NCI-H345 (cell line): ENCODE measurements at places on chromosomes 7 and 10.

DNA sequence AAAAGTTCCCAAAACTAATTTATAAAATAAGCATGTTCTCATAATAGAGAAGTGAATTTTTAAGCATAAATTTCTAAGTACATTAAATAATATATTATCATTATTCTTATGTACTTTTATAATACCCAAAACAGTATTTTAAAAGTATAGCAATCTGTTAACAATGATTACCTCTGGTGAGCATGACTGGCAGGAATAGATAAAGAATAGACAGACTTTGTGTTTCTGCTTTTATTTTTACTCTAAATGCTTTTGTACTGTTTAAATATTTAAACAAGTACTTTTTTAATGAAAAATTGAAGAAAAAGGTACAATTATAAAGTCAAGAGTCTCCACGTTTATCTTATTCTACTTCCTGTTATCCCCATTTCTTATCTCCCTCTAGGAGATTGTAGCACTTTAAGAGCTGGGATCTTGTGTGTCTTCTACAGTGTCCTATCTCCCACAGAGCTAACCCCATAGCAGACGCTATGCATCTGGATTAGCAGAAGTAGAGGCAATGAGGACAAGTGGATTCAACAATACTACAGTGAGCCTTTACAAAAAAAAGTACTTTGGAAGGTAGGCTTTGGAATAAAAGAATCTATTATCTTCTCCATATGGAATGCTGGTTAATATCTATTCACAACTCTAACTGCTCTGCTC lies 42.9 kb downstream of the IDE start:
- DNase-seq = no peak

DNA sequence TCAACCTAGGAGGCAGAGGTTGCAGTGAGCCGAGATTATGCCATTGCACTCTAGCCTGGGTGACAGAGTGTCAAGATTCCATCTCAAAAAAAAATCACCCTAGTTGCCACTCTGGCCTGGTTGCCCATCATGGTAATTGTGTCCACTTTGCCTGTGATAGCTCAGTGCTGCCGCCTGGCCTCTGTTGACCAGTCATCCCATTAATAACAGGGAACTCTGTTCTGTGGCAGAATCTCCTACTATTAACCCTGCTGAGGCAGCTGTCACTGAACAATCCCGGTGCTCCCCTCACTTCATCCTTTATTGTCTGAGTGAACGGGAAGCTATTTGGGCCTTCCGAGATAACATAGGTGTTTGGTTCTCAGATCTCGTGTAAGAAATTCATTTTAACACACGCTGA lies 14.6 kb downstream of the ZNF3 start:
- DNase-seq = no peak

DNA sequence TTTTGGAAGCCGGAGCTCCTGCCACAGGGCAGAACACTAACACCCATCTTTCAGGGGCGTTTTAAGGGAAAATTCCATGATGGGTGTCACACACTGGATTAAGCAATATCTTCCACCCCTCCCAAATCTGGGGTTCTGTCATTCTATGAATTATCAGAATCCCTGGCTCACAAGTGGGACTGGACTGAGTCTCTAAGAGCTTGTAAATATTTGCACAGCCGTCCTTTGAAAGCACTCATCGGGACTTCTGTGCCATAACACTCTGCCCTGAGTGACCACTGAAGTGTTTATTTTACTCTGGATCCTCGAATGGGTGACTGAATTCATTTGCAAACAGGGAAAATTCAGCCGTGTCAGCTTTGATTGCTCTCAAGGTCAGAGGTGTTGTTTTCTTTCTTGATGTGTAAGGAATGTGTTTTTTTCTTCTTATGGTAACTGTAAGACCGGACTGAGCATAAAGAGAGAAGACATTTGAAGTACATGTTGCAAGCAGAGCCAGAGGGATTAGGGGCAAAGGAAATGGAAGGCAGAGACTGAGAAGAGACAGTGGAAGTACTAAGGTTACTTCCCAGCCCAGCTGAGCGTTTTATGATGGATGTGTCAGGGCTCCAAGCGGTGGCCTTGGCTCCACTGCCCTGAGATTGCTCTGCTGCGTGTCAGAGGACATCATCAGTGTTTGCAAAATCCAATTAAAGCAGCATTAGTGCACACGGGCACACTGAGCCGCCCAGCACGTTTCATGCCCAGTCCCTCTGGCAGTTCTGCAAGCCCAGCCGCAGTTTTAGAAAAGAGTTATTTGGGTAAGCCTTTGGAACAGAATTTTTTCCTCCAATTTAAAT lies 17.7 kb upstream of the GTPBP4 start:
- DNase-seq = peak; percentile 60

- no peak for DNase-seq
Observed at GRCh38 chr10:6182454-6183098, 20.2 kb upstream of the PFKFB3 start.

DNA sequence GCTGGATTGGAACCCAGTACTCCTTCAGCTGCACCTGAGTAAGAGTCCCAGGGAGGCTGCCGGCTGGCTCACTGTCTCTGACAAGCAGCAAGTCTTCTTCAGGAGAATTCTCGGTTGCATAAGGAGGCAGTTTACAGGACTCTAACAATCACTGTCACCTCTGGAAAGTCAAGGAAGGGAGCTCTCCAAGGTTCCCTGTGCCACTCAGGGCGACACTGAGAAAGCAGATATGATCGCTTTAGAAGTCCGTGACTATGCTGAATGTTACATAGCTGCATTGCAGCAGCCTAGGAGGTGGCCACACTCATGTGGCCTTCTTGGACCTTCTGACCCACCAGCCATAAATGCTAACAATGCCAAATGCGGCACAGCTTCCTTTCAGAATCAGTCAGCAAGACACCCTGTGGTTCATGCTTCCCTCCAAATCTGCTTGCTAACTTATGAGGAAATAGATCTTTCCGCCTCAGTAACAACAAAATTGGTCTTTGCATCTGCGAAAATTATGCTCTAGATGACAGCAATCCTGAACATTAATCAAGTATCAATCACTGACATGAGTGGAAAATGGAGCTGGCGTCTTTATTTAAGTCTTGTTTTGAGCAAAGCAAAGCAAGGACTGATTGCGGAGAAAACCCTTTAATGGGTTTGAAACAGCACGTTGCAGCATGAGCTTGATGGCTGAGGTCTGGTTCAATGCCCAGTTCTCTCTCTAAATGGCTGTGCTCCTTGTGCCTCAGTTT lies 132.9 kb downstream of the ATXN7L1 start:
- DNase-seq = no peak

GRCh38 chr7:134757938-134758337 lies 21.5 kb upstream of the CALD1 start:
- no peak for DNase-seq

- DNase-seq = no peak
Observed at GRCh38 chr10:51615764-51616298, 83.6 kb downstream of the CSTF2T start.

- peak; percentile 1 for DNase-seq
Observed at GRCh38 chr10:100864978-100865377, 47.8 kb upstream of the SLF2 start.

- DNase-seq = no peak
Observed at GRCh38 chr10:19468413-19468812, 347.8 kb upstream of the PLXDC2 start.

- no peak for DNase-seq
Observed at GRCh38 chr7:38862666-38863065, 46.3 kb downstream of the VPS41 start.

DNA sequence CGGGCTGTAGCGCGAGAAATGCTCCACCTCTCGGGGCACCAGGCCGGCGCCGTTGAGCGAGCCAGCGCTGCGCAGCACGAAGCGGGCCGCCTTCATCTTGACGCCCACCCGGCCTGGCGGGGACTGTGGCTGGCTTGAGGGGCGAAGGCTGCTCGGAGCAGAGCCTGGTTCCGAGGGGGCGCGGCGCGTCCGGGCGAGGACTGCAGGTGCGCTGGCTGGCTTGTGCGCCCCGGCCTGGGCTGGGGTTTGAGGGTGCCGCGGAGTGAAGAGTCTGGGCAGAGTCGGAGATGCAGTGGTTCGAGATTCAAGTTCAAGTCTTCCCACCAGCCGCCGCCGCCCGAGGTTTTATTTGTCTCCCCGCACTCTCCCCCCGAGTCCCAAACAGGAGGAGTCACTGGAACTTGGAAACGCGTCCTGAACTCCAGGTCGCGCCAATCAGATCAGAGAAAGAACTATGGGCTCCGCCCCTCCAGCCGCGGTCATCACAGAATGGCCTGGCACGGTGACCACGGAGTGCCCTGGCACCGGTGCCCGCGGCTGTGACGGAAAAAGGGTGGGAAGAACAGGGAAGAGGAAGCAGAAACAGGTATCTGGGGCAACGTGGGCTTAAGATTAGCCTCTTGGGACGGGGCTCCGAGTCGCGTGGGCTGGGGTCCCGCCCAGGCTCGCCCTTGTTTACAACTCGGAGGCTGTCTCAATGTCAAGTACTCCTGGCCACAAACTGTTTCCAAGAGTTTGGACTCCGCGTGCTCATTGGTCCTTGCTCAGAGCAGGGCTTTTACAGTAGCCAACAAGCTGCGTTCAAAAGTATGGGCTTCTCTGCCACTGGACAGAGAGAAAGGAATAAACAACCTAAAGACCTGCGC lies at the start of gene PDK4:
TSS of gene PDK4 (minus strand) at position 319 of the 866 bp plus-strand sequence. CDS start at position 96, 223 bp downstream.
- no peak for DNase-seq

GRCh38 chr7:115241151-115241550 lies 319.3 kb downstream of the MDFIC start:
- DNase-seq = no peak

DNA sequence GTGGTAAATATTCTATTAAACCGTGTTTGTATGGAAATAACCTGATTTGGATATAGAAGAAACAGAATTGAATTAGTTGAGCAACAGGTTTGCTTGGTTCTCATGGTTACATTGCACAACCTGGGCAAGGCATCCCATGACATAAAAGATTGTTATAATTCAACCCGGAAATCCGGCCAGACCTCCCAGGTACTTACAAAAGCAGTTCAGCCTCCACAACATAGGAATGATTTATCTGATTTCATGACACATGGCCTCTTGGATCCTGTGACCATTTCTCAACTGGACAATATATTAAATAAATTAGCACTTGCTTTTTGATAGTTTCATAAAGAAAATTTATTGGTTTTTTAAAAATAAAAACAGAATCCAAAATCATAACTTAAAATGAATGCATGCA lies 55.1 kb upstream of the PTPN12 start:
- DNase-seq = no peak

- DNase-seq = no peak
Observed at GRCh38 chr7:55100544-55101327, 81.9 kb downstream of the EGFR start.

DNA sequence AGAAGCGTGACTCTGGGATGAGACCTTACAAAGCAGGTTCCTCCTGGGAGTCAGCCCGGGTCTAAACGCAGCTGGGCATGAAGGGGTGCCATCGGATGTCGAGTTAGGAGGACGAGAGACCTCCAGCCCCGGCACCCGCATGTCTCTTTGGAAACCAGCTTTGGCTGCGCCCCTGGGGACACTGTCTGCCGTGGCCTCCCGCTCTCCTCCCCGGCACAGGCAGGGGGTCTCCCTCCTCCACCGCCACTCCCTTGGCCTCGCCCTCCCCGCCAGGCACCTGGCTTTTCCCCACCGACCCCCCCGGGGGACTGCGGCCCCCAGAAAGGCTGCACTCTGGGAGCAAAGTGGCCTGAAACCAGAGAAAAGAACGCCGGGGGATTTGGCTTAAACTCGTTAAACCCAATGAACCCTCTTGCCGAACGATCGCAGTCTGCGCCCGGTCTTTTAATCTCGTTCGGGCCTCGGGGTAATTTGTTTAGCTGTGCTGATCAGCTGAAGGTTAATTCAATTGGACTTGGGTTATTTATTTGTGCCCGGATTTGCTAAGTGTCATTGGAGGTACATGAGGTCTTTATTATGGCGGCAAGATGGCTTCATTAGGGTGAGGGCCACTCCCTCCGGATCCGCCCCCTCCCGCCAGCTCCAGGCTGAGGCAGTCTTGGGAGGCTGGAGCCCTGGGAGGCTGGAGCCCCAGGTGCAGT lies 16.4 kb upstream of the PSMG3 start:
- peak; percentile 47 for DNase-seq

DNA sequence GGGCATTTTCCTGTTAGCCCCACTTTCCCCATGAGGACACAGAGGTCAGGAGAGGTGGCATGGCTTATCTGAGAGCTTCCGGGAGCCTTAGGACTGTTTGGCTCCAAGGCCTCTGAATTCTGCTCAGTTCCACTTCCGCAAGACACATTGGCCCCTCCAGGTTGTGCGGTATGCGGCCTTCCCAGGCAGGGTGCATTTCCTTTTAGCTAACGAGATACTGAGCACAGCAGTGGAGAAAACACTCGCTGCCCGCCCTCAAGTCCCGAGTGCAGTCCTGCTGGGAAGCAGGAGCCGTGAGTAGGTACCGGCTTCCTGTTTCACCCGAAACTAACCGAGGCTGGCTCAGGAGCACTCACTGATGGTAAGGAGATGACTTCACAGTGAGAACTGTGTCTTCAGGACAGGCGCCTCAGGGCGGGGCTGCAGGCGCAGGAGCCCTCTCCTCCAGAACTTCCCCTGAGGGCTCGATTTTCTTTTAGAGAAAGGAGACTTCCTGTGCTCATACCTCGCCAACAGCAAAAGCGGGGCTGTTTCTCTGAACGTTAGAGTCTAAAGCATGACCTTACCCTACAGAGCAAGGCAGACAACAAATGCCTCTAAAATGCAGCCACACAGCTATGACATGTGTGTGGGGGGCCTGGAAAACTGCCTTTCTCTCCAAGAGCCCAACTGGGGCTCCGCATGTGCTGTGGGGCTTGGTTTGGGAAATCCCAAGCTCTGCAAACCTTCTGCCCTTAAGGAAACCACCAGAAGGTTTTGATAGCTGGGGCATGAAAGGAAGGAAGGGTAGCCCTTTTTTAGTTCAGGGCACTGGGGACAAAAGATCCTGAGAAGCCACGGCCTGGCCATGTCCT lies 25.9 kb downstream of the RGS10 start:
- no peak for DNase-seq

GRCh38 chr10:19817231-19817933 lies 1.1 kb downstream of the PLXDC2 start:
- DNase-seq = no peak
